ENCODE measurements at places on chromosomes 16 and 17.

DNA sequence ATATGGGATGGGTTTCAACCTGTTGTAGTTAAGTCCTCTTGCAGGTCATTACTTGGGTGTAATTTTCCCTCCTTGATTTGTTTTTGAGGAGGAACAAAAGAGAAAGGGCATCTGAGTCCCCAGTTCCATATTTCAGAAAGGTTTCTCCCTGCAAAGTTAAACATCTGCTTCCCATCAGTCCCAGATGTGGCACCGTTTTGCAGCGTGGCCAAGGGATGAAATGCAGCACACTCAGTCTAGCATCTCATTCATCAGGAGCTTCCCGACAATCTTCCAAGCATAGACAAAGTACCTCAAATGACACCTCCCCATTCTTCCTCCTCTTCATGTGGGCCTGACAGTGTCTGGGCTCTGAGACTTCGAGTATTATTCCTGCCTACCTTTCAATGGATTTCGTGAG lies 363.7 kb upstream of the SOX9 start:
- no peak for DNase-seq

GRCh38 chr16:58421059-58421458 lies 28.8 kb downstream of the GINS3 start:
- DNase-seq: no peak

- peak; percentile 12 for DNase-seq
Measured at GRCh38 chr16:66605177-66605978, 874 bp downstream of the CMTM3 start.

DNA sequence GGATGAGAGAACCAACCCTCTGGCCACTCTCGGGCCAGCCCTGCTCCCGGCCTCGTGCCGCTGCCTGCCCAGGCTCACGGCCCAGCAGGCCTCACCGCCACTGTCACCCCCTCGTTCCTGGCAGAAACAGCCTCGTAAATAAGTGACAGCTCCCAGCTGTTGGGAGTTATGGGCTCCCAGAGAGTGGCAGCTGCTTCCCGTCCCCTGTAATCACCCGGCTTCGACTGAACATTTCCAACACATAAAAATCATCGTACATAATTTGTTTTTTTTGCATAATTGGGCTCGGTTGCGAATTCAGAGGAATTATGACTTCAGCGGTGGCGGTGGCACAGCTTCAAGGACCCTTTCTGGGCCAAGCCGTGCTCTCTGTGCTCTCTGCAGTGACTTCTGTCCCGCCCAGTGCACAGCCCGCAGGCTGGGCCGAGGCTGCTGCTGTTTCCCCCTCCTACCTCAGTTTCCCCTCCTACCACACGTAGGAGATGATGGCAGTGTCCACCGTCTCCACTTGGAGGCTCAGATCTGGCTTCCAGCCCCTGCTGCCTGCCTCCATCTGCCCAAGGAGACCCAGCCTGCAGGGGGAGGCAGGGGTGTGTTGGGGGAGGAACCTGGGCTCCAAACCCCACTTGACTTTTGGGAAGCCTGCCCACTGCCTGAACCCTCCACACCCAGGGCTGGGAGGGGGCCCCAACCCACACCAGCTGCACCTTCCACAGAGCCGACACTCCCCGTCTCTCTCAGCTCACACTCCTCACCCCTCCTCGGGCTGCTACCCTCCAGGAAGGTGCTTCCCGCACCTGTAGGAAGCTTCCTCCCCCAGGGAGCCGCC lies 84.9 kb downstream of the RTN4RL1 start:
- no peak for DNase-seq

DNA sequence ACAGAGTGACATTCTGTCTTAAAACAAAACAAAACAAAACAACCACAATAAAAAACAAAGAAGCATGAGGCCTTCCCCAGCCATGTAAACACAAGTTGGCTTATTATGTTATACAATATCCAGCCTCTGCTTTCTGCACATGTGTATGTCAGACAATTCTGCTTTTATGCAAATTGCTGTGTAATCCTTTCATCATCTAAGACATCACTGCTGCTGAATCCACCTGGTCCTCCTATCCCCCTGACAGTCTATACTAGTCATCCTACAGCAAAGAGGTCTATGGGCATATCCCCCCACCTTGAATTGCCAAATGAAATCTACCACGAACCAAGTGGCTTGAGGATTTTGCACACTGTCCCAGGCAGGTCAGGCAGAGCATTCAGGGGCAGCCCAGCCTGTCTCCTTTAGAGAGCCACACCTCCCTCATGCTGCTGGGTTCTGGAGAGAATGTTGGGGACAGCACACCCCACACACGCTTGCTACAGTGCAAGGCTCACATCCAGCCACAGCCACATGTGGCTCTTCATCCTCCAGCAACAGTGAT lies 339.6 kb upstream of the CDH5 start:
- no peak for DNase-seq

GRCh38 chr16:87044829-87045228 lies 272.4 kb downstream of the C16orf95 start:
- no peak for DNase-seq

- no peak for DNase-seq
Measured at GRCh38 chr16:78102865-78103264, 3.4 kb downstream of the WWOX start.

- DNase-seq: no peak
Measured at GRCh38 chr16:31078597-31079341, 4.5 kb downstream of the ZNF646 start.

DNA sequence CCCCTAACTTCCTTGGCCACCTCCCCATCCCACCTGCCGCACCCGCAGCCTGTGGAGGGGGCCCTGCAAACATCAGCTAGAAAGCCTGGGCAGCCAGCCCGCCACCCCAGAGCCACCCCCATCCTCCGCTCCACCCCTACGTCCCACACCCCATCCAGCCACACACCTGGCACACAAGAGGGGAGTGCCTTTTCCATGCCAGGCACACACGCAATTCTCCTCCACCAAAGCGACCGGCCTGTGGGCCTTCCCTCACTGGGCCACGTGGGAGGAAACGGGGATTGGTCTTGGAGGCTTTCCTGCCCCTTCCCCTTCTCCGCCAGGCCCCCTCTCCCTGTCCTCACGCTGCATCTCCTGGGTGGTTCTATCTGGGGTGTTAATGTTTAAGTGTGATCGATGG lies 48.7 kb upstream of the TNRC6C start:
- no peak for DNase-seq
